Left cardiac atrium (tissue), 4 donors: ENCODE measurements at places on chromosomes 5 and 9.

DNA sequence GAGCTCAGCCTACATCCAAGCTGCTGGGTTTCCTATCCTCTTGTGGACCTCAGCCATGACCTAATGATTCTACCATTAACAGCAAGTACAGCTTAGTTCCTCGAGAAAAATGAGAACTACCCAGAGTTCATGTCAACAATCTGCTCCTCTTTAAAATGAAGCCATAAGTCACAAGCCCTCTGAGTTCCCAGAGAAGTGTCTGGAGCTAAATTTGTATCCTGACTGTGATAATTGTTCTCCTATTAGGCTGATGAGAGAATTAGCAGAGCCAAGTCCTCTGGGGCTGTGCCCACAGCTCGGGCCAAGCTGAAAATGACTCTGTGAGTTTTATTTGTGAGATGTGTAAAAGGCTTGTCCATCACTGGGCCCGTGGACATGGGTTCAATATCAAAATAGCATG is 145.1 kb upstream of the SMIM23 start:
- DNase-seq = peak; percentile 39

DNA sequence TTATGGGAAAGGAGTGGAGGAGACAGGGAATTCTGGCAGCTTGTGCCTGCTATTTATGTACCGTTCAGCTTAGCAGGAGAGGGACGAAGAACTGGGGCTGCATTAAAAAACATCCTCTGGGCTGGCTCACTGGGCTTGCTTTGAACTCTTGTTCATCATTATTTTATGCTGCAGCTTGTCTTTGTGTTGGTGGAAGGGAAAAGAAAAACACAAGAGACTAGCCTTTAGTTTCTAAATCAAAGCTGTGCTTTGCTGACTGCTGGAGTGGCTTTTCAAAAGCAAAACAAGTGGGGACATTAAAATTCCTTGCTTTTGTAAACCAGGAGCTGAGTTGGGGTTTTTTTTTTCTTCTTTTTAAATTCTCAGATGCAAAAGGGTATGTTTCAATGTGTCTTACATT is 5.9 kb upstream of the RGMB start:
- DNase-seq = no peak

DNA sequence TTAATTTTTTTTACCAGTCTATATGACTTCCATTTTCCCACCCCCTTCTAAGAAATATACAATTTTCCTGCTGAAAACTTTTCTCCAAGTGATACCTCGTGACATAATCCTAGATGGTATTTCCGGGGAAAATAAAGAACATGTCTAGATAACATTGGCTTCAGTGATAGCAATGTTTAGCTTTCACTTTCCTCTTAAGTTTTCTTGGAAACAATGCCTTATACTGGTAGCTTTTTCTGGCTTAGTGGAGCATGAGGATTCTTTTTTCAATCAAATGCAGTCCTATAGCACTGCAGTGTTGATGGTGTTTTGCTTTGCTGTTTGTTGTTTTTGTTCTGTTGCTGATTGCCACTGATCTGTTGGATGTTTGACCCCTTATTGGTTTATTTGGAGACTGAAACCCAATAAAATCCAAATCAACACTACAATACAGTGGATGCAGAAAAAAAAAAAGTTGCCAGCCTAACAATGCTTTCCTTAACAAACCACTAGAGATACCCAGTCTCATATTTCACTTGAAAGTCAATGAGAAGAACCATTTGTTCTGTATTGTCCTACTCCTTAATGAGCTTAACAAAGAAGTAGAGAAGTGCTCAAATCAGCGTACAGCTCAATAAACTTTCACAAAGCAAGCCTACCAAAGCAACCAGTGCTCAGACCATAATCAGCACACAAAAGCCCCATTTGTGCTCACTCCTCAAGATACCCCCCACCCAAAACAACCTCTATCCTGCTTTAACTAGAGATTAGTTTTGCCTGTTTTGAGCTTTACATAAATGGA is 74.2 kb upstream of the GRAMD2B start:
- DNase-seq = no peak

- DNase-seq = no peak
Observed at GRCh38 chr5:149037817-149038216, 25.0 kb downstream of the SH3TC2 start.

DNA sequence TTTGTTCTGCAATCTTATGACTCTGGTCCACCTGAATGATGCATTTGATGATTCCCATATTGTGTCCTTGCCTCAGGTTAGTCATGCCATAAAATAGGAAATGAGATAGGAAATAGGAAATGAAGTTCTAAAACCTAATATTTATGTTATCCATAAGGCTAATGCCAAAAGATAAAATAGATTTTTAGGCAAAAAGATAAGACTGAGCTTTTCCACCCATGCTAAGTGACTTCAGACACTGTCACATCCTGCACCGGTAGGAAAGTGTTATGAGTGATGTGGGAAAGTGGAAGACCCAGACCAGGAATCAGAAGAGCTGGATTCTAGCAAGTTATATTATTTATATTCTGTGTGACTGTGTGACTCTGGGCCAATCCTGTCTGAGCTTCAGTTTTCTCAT is 600.8 kb upstream of the DMAC1 start:
- DNase-seq = no peak

DNA sequence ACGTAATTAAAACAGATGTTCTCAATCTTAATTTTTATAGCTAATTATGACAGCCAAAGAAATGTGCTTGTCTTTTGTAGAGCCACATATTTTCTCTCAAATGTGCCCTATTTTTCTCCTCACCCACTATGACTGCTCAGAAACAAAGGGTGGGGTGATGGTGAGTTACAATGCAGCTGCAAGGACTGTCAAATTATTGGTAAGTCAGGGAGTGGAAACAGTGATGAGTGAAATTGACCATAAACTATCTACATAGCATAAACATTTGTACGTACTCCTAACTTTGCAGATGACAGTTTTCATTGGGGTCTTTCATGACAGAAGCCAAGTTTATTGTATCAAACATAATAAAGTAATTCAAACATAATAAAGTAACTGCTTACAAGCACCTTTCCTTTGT is 215.9 kb downstream of the MCTP1 start:
- DNase-seq = no peak

DNA sequence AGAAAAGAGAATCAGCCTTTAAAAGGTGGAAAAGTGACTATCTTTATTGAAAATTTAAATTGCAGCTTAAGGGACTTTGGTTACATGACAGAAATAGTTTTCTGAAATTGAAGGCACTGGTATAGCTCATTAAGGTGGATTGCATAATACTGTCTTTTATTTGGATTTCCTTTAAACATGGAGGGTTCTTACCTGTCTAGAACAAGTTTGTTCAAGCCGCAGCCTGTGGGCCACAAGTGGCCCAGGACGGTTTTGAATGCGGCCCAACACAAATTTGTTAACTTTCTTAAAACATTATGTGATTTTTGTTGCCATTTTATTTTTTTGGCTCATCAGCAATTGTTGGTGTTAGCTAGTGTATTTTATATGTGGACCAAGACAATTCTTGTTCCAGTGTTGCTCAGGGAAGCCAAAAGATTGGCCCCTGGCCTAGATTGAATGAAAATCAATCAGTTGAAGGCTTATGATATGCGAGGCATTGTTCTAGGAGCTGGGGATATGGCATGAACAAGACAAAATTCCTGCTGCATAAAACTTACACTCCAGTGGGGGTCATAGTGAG is 18.0 kb downstream of the NNT start:
- DNase-seq = no peak

DNA sequence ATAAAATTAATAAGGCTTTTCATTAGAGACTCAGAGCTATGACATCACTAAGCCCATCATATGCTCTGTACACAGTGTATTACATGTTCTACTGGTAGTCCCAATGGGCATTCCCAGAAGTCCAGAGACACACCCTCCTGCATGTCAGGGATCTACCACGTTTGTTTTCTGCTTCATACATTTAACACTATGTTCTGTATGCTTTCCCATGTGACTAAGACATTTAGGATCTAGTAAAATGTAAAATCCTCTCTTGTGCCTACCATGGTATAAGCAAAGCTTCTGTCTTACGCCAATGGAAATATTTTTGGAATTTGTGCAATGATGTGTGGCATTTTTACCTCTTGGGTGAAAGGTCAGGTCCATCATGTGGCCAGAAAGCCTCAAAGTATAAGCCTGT is 192.4 kb downstream of the ADAMTSL1 start:
- no peak for DNase-seq

DNA sequence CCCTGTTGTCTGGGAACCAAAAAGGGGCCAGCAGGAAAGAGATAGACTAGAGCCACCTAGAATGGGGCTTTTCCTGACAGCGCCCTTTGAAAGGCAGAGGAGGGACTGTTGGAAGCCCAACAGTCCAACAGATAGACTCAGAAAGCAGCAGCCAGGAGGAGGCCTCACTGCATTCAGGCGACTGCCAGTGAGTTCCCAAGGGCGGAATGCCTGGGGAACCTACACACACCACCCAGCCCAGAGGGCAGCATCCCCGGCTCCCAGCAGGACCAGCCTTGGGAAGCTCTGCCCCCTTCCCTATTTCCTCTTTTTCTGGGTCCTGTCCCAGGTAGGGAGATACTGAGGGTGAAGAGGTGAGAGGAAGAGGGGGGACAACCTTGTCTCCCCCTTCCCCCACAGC is 192.4 kb upstream of the KLF4 start:
- no peak for DNase-seq

DNA sequence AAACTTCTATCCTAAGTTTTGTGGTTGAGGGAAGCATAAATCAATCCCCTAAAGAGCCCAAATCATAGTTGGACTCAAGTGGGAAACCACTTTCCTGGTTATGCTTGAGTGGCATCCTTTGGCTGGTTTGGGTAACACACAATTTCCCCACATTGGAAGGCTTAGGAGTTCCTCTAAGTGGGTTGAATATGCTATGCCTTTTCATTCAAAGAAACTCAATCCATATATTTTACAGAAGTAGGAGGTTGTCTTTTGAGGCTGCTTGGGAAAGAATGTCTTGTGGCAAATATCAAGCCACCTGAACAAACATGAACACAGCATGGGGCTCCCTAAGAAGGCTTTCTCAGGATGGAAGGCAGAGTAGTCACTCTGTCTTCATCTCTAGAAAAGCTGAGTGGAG is 121.1 kb downstream of the SPATA31D1 start:
- no peak for DNase-seq

DNA sequence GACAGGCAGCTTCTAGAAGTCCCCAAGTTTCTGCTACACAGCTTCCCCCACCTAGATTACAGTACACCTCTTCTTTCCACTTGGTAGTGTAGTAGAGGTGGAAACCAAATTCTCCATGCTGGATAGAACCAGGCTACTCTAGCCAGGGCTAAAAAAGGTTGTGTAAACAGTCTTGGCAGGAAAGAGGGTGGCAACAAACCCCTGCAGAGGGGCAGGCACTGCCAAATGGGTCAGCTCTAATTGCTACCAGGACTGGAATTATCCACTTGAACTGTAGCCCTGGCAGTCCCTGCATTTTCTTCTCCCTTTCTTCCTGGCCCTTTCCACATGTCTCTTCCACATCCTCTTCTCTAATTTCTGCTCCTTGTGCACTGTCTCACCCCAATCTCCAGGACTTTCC is 24.8 kb downstream of the RANBP3L start:
- DNase-seq = no peak

DNA sequence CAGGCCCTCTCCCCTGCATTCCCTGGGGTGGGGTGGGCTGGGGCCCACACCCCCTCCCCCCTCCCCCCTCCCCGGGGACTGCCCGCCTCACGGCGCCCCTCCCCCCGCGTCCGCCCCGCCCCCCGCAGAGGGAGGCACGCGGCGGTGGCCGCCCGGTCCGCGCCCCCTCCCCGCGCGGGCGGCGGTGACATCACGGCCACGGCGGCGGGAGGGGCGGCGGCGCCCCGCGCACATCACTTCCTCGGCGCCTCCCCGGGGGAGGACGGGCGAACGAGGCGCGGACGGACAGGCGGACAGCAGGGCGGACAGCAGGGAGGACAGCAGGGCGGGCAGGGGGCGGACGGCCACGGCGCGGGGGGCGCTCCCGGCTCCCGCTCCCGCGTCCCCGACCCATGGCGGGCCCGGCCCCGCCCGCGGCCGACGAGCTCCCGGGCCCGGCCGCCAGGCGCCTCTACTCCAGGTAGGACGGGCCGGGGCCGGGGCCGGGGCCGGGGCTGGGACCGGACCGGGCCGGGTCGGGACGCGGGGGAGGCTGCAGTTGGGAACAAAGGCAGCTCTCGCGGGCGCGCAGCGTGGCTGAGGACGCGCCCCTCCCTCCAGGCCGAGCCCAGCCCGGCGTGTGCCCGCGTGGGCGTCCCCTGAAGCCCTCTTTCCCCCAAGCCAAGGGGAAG is at the start of gene GPSM1:
Gene GPSM1, plus strand, starts transcription at position 236 of the 671 bp plus-strand sequence. Its CDS starts 157 bp downstream, at position 393.
- DNase-seq = peak; percentile 77

DNA sequence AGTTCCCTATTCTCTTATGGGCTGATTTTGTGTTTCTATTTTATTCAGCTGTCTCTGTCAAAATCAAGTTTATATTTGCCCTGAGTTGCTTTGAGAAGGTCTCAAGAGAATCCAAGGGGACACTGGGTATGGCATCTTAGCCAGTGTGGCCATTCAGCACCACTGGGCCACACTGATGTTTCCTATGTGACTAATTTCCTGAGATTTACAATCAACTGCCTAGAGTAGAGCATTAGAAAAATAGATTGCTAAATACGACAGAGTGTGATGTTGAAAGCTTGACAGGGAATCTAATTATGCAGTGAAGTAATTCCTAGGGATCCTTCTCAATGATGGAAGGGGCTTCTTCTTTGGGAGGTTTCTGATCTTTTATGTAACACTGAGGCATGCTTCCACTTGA is 141.7 kb downstream of the SV2C start:
- DNase-seq = no peak

DNA sequence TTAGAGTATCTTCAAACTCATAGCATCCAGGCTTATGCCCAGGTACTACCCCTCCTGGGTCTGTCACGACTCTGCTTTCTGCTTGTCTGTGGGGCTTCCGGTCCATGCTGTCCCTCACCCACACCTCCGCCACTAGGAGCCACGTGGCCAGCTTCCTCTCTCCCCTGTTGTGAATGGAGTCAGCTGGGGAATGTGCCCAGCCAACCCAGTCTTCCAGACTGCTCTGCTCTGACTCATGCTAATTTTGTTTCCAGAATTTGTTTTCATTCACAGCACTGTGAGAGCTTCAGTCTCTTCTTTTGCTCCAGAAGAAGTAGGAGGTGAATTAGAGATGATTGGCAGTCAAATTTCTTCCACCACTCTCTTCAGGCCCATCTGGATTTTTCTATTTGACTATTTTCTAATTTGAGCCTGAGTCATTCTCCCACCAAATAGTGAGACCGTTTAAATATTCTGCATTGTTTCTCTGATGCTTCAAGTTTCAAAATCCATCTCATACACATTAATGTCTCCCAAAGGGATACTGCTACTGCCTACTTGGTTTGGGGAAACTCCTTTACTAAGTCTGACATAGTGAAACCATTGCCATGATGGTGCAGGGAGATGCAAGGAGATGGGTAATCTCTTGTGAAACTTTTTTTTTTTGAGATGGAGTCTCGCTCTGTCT is 424.1 kb upstream of the KIF2A start:
- DNase-seq = no peak

GRCh38 chr5:76583163-76584047 is 39.8 kb downstream of the F2RL2 start:
- no peak for DNase-seq

GRCh38 chr5:169356181-169356580 is 55.2 kb upstream of the SLIT3 start:
- DNase-seq = no peak

GRCh38 chr5:14226992-14227391 is 83.8 kb downstream of the TRIO start:
- DNase-seq = no peak

GRCh38 chr5:132214491-132214890 is 13.2 kb downstream of the P4HA2 start:
- no peak for DNase-seq

- DNase-seq = no peak
Observed at GRCh38 chr9:32915802-32916201, 85.6 kb downstream of the APTX start.
